Endodermal cell (in vitro differentiated cells): ENCODE measurements at places on chromosomes 1 and 21. TPM values are rescaled to one million over a fixed set of nuclear protein-coding genes. Genes with fewer than 3 reads are reported as not detected.

LIPI gene
- total RNA-seq: not detected in 3 replicates

RGS1 gene
- not detected in 3 replicates for total RNA-seq

SAMSN1 gene
- total RNA-seq: 0.25 TPM in 1 of 3 replicates, not detected in the others

FMO5 gene
- 11.7 to 20.0 TPM (median 14.1 TPM) in 3 replicates for total RNA-seq

NPPB gene
- 45.3 and 45.8 TPM in 2 replicates for total RNA-seq

SPAG17 gene
- total RNA-seq: 3.2 to 5.8 TPM (median 5.0 TPM) in 3 replicates

CYP4A11 gene
- total RNA-seq: 0.24 and 0.59 TPM in 2 replicates

ARHGAP30 gene
- 0.13 TPM in 1 of 2 replicates, not detected in the other for total RNA-seq

OVAAL gene
- total RNA-seq: not detected in 3 replicates

EVI5 gene
- 21.6 to 34.8 TPM (median 29.0 TPM) in 3 replicates for total RNA-seq

NR1I3 gene
- not detected in 3 replicates for total RNA-seq

SPRR4 gene
- total RNA-seq: not detected in 2 replicates

COL9A2 gene
- 224 to 488 TPM (median 470 TPM) in 3 replicates for total RNA-seq

HES3 gene
- total RNA-seq: 1.8 and 2.7 TPM in 2 replicates

OR14K1 gene
- 0.29 TPM in 1 of 2 replicates, not detected in the other for total RNA-seq

CCDC181 gene
- total RNA-seq: 3.3 and 4.9 TPM in 2 replicates

FBXO28 gene
- 36.6 and 40.1 TPM in 2 replicates for total RNA-seq

GOLT1A gene
- 1.6 and 1.8 TPM in 2 replicates for total RNA-seq
